ENCODE measurements at places on chromosomes 7 and 10.

DNA sequence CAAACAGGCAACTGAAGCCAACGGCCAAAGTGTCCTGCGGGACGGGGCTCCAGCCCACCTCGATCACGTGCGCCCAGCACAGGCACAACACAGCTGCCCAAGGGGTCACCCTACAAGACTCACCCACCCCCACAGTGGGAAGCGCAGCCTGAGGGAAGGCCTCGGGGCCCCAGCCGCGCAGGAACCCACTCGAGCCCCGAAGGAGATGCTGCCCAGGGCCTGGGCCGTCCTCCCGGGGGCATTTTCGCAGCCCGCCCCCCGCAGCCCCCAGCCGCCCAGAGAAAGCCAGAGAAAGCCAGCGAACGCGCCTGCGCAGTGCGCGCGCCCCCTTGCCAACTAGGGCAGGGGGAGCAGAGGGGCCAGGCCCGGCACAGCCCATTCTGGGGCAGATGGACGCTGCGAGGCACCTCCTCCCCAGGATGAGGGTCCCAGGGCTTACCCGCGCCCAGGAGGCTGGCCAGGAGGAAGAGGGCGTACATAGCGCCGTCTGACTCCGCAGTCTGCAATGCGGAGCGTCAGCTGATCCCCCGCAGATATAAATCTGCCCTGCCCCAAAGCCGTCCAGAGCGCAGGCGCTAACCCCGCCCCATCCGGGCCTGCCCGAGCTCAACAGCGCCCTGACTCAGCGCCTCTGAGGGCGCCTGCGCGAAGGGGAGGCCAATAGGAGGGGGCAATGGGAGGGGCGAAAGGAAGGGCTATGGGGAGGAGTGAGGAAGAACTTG, at the start of gene PSAP:
PSAP (minus strand) TSS at position 509 of the 722 bp plus-strand sequence; CDS start at position 479, 30 bp downstream.
- peak; percentile 86 for DNase-seq

- DNase-seq, result no peak
Observed at GRCh38 chr10:30862486-30862885, 169.2 kb downstream of the ZNF438 start.

GRCh38 chr10:35322636-35323035, 13.7 kb upstream of the CCNY start:
- DNase-seq, result no peak

DNA sequence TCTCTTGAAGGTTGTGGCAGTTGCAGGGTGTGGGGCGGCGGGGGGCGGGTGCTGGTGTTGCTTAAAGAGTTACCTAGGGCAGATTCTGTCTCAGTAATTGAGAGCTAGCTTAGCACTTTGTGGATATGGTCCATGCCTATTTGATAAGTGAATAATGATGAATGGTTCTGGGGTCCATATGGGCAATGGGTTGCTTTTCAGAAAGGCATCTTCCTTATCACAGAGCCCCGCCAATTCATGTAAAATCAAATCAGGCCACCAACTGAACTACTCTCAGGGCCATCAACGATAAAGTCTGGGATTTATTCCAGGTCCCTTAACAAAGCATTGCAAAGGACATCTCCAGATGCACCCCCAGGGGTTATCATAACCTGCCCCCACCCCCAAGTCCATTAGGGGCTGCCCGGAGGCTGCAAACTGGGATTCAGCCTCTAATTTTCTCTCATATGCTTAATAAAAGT, 1.8 kb upstream of the PRRT4 start:
- DNase-seq, result no peak

GRCh38 chr7:142104550-142105527, 6.7 kb upstream of the MGAM2 start:
- DNase-seq, result no peak

GRCh38 chr10:49605939-49606509, 4.1 kb upstream of the SLC18A3 start:
- DNase-seq, result no peak

- DNase-seq, result no peak
Observed at GRCh38 chr10:1369197-1369596, 313.0 kb downstream of the WDR37 start.

GRCh38 chr10:42896735-42897134, 114.1 kb downstream of the BMS1 start:
- DNase-seq, result no peak

DNA sequence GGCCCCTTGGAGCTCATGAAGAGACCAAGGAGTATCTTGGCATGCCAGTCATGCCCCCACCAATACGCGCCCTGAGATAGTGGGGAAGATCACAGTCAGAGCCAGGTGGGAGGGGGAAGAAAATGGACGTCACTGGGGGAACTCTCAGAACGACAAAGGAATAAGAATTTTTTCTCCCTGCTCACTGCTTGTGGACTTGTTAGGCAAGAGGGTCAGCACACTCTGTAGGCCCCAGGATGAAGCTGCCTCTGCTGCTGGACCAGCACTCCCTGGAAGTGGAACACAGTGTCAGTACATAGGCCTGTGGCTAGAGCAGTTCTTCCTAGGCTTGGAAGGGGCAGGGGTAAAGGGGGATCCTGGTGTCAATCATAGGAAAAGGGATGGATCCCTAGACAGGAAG, 46.5 kb downstream of the DRGX start:
- DNase-seq, result no peak

DNA sequence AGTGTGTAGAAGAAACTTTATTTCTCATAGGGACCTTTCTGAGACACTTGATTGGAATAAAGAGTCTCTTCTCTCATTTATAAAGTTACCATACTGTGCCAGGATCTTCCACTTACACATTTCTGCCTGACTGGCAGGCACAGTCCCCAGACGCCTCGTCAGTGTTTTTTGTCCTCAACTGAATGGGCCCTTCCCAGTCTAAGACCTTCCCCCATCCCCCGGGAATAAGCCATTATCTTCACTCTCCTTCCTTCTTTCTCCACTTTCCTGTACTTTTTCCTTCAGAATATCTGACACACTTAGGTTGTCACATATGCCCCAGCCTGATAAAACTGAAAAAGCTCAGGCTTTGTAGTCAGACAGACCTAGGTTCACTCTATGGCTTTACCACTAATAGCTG, 35.3 kb upstream of the KCNIP2 start:
- no peak for DNase-seq

GRCh38 chr10:130495891-130496636, 359.9 kb downstream of the GLRX3 start:
- DNase-seq, result no peak

GRCh38 chr7:94567396-94567795, 57.8 kb downstream of the CASD1 start:
- no peak for DNase-seq

DNA sequence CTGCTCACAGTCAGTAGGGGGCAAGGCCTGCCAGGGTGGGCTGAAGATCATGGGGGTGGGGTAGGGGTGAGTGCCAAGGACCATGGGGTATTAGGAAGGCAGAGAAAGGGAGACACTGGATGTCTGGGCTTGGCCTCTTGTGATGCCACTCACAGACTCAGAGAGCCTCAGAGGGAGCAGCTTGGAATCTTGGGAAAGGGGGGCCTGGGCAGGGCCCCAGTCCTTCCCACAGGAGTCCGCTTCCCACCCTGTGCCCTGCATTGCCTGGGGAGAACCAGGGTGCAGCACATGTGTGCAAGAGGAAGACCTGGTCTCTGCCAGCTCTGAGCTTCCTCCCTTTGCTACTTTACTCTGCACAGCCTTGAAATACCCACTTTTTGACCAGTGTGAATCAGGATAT, 4.3 kb downstream of the ADCY1 start:
- no peak for DNase-seq

GRCh38 chr7:69996121-69996520, 397.8 kb downstream of the AUTS2 start:
- no peak for DNase-seq

- no peak for DNase-seq
Observed at GRCh38 chr10:88318803-88319202, 264.3 kb downstream of the RNLS start.

- no peak for DNase-seq
Observed at GRCh38 chr10:115093286-115093775, at the start of gene ATRNL1. Gene ATRNL1, plus strand, starts transcription at chr10:115093365. Its CDS starts 386 bp downstream, at chr10:115093751.

DNA sequence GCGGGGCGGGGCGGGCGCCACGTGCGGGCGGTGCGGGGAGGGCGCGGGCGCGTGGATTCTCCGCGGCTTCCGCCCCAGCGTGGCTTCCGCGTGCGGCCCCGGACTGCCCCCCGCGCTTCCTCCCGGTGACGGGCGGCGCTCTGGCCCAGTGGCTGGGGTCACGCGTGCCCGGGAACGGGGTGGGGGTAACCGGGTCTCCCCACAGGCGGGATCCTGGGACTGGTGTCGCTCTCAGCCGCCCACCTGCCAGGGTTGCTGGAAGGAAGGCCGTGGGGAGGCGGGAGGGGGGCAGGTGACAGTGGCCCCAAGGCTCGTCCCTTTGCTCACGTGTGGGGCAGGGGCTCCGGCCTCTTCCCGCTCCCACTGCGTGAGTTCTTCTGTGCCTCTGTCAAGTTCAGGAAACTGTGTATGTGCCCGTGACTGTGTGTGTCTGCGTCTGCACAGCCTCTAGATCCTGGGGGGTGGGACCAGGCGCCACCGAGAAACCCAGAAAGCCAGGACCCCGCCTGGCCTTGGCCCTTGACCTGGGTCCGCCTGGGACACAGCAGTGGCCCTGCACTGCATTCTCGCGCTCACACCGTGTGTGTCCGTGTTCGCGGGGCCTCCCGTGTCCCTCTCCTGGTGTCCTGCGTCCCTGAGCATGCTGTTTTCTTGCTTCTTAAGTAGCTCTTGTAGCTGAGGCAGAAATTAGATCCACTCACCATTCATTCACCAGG, 919 bp downstream of the MAFK start:
- DNase-seq, result peak; percentile 51

- no peak for DNase-seq
Observed at GRCh38 chr10:59607970-59608369, 101.7 kb downstream of the SLC16A9 start.

DNA sequence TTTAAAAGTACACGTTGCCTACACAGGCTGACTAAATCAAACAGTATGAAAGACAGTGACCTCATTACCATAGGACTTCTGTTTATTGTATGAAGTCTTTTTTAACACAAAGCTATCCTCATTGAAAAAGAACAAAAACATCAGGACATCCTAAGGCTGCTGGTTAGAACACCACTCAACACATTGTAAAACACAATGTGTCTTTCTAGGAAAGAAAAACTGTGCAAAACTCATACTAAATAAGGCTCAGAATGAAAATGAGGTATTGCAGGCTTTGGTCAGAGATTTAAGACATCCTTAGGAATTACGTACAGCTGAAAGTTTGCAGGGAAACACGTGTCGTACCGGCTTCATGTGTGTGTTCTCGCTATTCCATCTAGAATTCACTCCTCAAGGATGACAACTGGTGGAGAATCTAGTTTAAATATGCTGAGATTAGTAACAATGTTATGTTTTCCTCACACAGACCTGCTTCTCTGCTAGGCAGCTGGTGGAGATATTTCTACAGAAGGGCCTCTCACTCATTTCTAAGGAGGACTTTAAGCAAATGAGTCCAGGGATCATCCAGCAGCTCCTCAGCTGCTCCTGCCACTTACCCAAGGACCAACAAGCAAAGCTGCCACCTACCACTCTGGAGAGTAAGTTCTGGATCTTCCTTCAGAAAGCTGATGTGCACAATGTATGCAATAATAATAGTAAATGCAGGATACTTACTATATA, 29.3 kb downstream of the SLC39A12 start:
- no peak for DNase-seq

GRCh38 chr7:137986252-137987017, 15.5 kb downstream of the CREB3L2 start:
- no peak for DNase-seq

- no peak for DNase-seq
Observed at GRCh38 chr10:46539596-46540411, 16.7 kb downstream of the GPRIN2 start.

- no peak for DNase-seq
Observed at GRCh38 chr10:62613424-62613823, 191.1 kb upstream of the ADO start.

GRCh38 chr7:123939784-123940183, 14.7 kb downstream of the SPAM1 start:
- DNase-seq, result no peak

DNA sequence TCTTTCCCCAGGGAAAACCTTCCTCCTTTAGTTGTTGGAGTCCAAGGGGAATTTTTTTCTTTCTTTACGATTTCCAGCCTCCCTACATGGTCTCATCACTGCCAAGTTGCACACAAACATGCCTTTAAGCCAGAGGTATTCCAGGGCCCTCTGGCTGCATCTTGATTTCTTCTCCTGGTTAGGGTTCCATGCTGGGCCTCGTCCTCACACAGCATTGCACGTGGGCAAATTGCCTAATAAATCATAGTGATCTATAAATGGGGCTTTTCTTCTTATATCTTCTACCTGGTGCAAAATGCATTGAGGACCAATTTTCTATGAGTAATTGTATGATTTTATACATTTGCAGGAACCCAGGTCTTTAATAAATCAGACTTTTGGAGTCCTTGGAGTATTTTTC, 284.2 kb downstream of the C7orf25 start:
- no peak for DNase-seq

DNA sequence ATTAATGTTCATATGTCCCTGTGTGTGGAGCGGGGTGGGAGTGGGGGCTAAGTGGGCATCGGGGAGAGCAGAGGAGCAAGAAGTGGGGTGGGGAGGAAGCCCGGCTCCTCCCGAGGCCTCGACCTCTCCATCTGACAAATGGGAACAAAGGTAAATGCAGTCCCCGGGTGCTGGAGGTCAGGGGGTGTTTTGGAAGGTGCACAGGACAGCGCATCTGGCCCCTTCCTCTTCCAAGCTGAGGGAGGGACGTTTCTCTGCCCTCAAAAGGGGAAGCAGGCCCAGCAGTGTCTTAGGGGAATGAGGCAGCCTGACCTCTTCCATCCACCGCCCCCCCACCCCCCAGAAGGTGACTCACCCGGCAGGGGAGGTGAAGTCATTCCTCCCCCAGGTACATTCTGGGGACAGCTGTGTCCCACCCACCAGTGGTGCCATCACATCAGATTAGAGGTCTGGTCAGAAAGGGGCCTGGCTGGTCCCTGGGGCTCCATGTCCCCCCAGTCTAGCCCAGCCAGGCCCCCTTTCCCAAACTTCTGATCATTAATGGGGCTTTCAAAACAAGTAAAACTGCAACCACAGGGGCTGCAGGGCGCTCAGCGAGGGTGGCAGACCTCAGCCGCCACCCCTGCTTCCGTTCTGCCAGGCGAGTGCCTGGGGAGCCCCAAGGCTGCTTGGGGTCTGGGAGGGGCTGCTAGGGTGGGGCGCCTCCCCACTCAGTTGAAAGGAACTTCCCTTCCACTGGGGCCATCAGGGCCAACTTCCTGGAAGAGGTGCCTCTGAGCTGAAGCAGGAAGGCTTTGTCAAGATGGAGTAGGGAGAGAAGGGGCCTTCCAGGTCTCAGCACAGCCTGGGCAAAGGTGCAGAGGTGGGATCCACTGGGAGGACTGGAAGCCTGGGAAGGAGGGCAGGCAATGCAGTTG, 10.8 kb downstream of the LFNG start:
- DNase-seq, result no peak

DNA sequence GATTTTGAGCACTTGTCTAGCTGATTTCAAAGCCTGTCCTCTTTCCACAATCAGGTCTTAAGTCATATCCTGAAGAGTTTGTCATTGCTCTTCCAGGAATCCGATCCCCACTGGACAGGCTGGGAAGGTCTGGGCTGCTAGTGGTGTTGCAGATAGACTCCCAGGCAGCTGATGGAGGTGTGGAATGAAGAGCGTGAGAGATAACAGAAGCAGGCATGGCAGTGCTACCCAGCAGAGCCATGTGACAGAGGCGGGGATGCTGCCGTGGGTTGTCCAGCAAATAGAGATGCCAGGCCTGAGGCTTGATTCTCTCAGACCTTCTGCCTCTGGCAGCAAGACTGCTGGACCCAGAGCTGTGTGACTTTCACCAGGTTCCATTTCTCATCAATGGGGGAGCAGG, 116.5 kb upstream of the EEPD1 start:
- DNase-seq, result no peak
